ENCODE measurements at places on chromosomes 2 and 18. TPM values are rescaled to one million over a fixed set of nuclear protein-coding genes. Genes with fewer than 3 reads are reported as not detected.

The NCKAP5 gene
- total RNA-seq, result 0.21 TPM

The SERPINB11 gene
- total RNA-seq, result not detected

The AGXT gene
- 0.67 TPM for total RNA-seq

The LBX2 gene
- 0.80 TPM for total RNA-seq

The CNTNAP5 gene
- 0.03 TPM for total RNA-seq

The DAW1 gene
- 0.46 TPM for total RNA-seq

The TMEM178A gene
- total RNA-seq, result 22.5 TPM

The TMEM200C gene
- total RNA-seq, result 26.8 TPM

The TMEM182 gene
- 5.2 TPM for total RNA-seq

- no peak overlapping the region for H3K27ac ChIP-seq
- DNase-seq, result no peak
- H3K36me3 ChIP-seq, result no peaks in the 10 kb centered on the region
- H3K4me1 ChIP-seq, result peaks cover 19% of the 10 kb centered on the region
Observed at GRCh38 chr2:157792335-157793052, 83.6 kb downstream of the ACVR1 start.

DNA sequence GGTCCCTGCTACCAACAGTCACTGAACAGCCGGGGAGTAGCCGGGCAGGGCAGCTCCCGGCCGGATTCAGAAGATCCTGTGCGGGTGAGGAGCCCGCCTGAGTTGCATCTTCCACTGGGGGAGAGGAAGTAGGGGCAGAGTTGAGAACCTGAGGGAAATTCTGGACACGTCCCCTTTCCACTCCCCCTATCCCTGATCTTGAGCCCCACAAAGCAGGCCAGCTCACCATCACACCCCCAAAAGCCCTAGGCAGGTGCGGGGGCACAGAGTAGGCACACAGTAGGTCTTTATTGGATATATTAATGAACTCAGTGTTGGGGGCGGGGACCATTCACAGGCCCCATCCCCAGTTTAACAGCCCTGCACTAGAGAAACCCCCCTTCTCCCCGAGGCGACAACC lies 81.9 kb upstream of the UXS1 start:
- H3K36me3 ChIP-seq, result no peaks in the 10 kb centered on the region
- no peak overlapping the region for H3K4me3 ChIP-seq
- no peak for DNase-seq
- peaks cover 7% of the 10 kb centered on the region for H3K4me1 ChIP-seq

GRCh38 chr18:58268849-58269248 lies 224.8 kb downstream of the NEDD4L start:
- H3K27me3 ChIP-seq, result no peaks in the 10 kb centered on the region
- H3K27ac ChIP-seq, result no peak overlapping the region
- DNase-seq, result peak; percentile 56

DNA sequence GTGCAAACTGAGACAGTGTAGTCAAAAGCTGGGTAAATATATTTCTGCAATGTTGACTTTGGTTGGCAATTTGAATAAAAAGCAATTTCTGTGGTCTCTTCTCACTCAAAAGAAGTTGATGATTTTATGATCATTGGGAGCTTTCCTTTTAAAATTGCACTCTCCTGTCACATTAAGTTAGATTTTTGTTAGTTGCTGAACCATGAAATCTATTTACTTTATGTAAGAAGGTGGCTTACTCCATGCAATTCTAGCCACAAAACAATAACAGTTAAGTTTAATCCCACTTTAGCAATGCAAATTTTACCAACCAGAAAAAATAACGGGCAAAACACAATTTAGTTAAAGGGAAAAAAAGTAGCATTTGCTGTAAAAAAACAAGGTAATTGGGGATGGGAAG lies 48.3 kb downstream of the DLGAP1 start:
- no peaks in the 10 kb centered on the region for H3K36me3 ChIP-seq
- no peak for DNase-seq
- H3K4me1 ChIP-seq, result no peaks in the 10 kb centered on the region
- no peaks in the 10 kb centered on the region for H3K27me3 ChIP-seq

- no peak overlapping the region for H3K27ac ChIP-seq
- H3K36me3 ChIP-seq, result no peaks in the 10 kb centered on the region
- no peaks in the 10 kb centered on the region for H3K27me3 ChIP-seq
- H3K4me1 ChIP-seq, result no peaks in the 10 kb centered on the region
- no peak overlapping the region for H3K4me3 ChIP-seq
- DNase-seq, result no peak
Observed at GRCh38 chr2:99688699-99689098, 198.9 kb upstream of the REV1 start.

- no peaks in the 10 kb centered on the region for H3K4me1 ChIP-seq
- peaks cover 3% of the 10 kb centered on the region for H3K27me3 ChIP-seq
- H3K4me3 ChIP-seq, result no peak overlapping the region
- DNase-seq, result no peak
- no peaks in the 10 kb centered on the region for H3K36me3 ChIP-seq
Observed at GRCh38 chr2:70658476-70658875, 104.8 kb upstream of the TGFA start.

DNA sequence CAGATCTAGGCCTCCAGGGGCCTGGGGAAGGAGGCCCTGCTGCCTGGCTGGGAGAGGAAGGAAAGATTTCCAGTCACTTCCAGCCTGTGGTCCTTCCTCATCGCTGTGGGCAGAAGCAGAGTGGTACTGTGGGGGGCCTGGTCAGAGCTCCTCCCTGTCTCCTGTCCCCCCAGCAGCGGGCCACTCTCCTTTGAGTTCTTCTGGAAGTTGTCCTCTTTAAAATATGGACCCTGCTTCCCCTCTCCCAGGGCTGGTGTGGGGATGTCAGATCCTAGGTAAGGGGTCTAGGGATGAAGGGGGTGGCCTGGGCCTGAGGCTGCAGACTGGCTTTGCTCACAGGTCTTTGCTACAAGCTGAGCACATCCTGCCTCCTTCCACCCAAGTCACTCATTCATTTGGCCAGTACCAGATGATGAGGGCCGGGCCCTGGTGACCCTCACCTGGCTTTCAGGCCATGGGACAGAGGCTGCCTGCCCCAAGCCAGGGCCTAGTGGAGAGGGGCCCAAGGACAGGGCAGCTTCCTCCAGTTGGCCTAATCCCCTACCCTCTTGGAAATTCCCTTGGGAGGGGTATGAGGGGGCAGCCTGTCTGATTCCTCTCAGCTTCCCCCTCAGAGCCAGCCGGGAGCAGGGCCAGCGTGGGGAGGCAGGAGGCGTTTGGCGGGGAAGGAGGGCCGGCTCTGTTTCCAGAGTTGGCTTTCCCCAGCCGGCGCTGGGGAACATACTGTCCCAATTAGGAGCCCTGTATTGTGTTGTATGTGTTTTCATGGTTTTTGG lies 231.9 kb downstream of the DYSF start:
- H3K4me1 ChIP-seq, result no peaks in the 10 kb centered on the region
- DNase-seq, result no peak
- H3K27me3 ChIP-seq, result no peaks in the 10 kb centered on the region
- H3K27ac ChIP-seq, result no peak overlapping the region

GRCh38 chr2:175575346-175576258 lies 394.1 kb upstream of the ATP5MC3 start:
- DNase-seq, result no peak
- H3K27ac ChIP-seq, result no peak overlapping the region
- H3K36me3 ChIP-seq, result no peaks in the 10 kb centered on the region

- no peaks in the 10 kb centered on the region for H3K4me1 ChIP-seq
- no peaks in the 10 kb centered on the region for H3K27me3 ChIP-seq
- no peak overlapping the region for H3K27ac ChIP-seq
- no peaks in the 10 kb centered on the region for H3K36me3 ChIP-seq
- DNase-seq, result no peak
- H3K4me3 ChIP-seq, result no peak overlapping the region
Observed at GRCh38 chr18:58140387-58141325, 96.6 kb downstream of the NEDD4L start.

GRCh38 chr2:240840435-240841060 lies 20.5 kb upstream of the KIF1A start:
- no peaks in the 10 kb centered on the region for H3K36me3 ChIP-seq
- H3K27me3 ChIP-seq, result peaks cover 10% of the 10 kb centered on the region
- H3K27ac ChIP-seq, result no peak overlapping the region
- H3K4me1 ChIP-seq, result no peaks in the 10 kb centered on the region
- no peak overlapping the region for H3K4me3 ChIP-seq
- peak; percentile 78 for DNase-seq

- no peaks in the 10 kb centered on the region for H3K27me3 ChIP-seq
- no peak overlapping the region for H3K27ac ChIP-seq
- H3K36me3 ChIP-seq, result no peaks in the 10 kb centered on the region
- no peak for DNase-seq
Observed at GRCh38 chr18:79485788-79486355, 90.1 kb downstream of the NFATC1 start.

GRCh38 chr2:20148923-20149702 lies 75.8 kb downstream of the SDC1 start:
- no peaks in the 10 kb centered on the region for H3K36me3 ChIP-seq
- H3K27me3 ChIP-seq, result no peaks in the 10 kb centered on the region
- no peak overlapping the region for H3K4me3 ChIP-seq
- peak; percentile 60 for DNase-seq

- no peak overlapping the region for H3K4me3 ChIP-seq
- DNase-seq, result peak; percentile 66
- no peaks in the 10 kb centered on the region for H3K27me3 ChIP-seq
- H3K27ac ChIP-seq, result no peak overlapping the region
- no peaks in the 10 kb centered on the region for H3K36me3 ChIP-seq
- peaks cover 6% of the 10 kb centered on the region for H3K4me1 ChIP-seq
Observed at GRCh38 chr18:36212301-36213171, 25.2 kb downstream of the MOCOS start.

GRCh38 chr18:79400091-79400590 lies 4.4 kb downstream of the NFATC1 start:
- DNase-seq, result peak; percentile 64
- H3K36me3 ChIP-seq, result no peaks in the 10 kb centered on the region
- peaks cover 42% of the 10 kb centered on the region for H3K27me3 ChIP-seq
- H3K27ac ChIP-seq, result no peak overlapping the region
- H3K4me1 ChIP-seq, result peaks cover 3% of the 10 kb centered on the region

DNA sequence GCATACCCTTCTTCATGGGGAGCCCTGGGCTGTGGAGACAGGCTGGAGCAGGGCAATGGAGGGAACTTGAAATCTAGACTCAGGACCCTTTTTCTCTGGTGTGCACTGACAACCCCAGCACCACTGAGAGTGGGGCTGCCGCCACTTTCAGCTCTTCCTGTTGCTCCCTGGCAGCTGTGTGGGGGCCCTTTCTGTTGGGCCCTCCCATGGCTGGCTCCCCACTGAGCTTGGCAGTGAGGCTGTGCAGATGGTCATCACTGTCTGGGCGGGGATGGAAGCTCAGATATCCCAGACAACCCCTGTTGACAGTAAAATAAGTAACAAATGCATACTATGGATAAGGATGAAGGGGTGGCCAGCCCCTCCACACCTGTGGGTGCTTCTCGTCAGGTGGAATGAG lies 6.7 kb downstream of the MYO7B start:
- peaks cover 6% of the 10 kb centered on the region for H3K4me1 ChIP-seq
- H3K27ac ChIP-seq, result no peak overlapping the region

DNA sequence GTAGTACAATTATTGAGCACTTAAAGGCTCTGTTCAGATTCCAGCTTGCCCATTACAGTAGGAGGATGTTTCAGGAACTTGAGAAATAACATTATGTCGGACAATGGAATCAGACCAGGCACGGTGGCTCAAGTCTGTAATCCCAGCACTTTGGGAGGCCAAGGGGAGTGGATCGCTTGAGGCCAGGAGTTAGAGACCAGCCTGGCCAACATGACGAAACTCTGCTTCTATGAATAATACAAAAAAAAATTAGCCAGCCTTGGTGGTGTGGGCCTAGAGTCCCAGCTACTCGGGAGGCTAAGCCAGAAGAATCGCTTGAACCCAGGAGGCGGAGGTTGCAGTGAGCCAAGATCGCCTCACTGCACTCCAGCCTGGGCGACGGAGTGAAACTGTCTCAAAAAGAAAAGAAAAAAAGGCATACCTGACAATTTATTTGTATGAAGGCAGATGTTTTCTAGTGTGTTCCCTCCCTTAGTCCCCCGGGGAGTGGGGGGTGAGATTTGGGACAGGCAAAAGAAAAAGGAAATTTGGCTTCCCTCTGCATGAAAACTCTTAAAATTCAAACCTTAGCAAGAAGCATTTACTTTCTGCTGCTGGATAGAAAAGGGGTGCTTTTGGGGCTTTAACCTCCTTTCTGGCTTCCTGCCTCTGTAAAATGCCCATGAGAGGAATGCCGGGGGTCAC lies 13.7 kb upstream of the ZNF532 start:
- H3K36me3 ChIP-seq, result no peaks in the 10 kb centered on the region
- no peak for DNase-seq
- H3K27ac ChIP-seq, result no peak overlapping the region

GRCh38 chr2:126504949-126505348 lies 151.0 kb upstream of the GYPC start:
- H3K4me1 ChIP-seq, result no peaks in the 10 kb centered on the region
- no peaks in the 10 kb centered on the region for H3K27me3 ChIP-seq
- H3K36me3 ChIP-seq, result no peaks in the 10 kb centered on the region
- H3K4me3 ChIP-seq, result no peak overlapping the region
- no peak for DNase-seq

DNA sequence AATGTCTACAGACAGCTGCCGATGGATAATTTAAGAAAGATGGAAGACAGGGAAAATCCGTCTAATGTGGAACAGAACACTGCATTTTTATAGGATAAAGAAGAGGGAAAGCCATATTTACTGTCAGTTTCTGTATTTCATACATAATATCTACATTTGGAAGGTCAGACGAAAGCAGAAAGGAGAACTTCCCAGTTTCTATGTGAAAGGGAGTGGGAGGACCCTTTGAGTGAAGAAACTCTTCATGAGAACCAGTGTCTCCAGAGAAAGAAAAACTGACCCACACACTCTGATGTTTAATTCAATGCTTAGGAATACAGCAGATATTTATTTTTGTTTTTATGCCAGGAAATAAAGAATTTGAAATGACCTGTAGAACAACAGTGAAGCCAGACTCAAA lies 127.2 kb downstream of the CALCRL start:
- no peak overlapping the region for H3K4me3 ChIP-seq
- H3K27me3 ChIP-seq, result no peaks in the 10 kb centered on the region
- H3K27ac ChIP-seq, result no peak overlapping the region

DNA sequence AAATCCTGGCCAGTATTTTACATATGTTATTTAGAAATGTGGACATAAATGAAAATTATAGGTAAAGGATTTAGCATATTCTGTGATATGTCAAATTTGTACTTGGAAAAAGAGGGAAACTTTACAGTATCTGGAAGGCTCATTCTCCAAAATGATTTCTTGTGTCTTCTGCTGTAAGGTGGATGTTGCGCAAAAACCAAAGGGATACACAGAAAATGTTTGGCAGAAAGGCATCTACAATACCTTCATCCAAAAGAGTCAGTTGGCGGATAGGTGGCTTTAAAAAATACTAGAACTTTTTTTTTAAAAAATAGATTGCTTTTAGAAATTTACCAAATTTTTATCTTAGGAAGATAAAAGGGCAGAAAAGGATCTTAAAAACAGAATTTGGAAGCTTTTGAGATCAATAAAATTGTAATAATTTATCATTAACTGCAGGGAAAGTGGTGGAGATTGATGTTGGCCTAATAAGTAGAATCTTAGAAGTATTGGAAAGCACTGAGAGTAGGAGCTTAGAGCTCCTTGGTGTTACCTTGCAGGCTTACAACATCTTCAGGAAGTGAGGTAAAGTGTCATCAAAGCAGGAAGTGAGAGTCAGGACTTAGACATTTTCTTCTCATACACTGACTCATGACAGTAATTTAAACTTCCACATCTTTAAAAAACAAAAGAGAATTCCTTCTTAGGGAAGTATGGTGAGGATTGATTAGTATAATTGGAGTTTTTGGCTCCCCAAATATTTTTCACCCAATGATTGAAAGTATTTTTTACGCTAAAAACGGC lies 2.1 kb downstream of the NABP1 start:
- H3K27ac ChIP-seq, result no peak overlapping the region
- H3K27me3 ChIP-seq, result no peaks in the 10 kb centered on the region
- no peaks in the 10 kb centered on the region for H3K36me3 ChIP-seq
- H3K4me1 ChIP-seq, result peaks cover 3% of the 10 kb centered on the region

- no peak for DNase-seq
- H3K4me1 ChIP-seq, result no peaks in the 10 kb centered on the region
- no peaks in the 10 kb centered on the region for H3K27me3 ChIP-seq
Observed at GRCh38 chr2:241810307-241811200, 1.6 kb downstream of the NEU4 start.
